A172 (cell line): ENCODE measurements at places on chromosomes 6 and 20.

GRCh38 chr6:137201006-137201405 lies 18.2 kb downstream of the IFNGR1 start:
- DNase-seq: no peak

- DNase-seq: no peak
These were observed 12.1 kb upstream of the L3MBTL1 start for GRCh38 chr20:43495388-43495787.

DNA sequence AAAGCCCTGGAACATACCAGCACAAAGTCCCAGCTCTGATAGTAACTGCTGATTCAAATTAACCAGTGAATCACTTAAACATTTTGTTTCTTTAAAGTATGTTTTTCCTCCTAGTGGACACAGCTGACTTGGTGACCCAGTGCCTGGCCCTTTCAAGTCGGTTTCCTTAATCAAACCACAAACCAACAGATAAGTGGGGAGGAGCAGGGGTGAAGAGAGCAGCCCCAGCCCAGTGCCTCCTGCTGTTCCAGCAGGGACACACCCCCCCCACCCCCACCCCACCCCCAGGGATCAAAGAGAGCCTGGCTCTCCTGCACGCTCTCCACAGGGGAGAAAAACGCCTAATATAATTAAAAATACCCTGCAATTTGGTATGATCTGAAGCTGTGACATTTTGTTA lies 55.4 kb upstream of the TBXT start:
- peak; percentile 8 for DNase-seq

GRCh38 chr6:49463612-49463967 lies 420 bp downstream of the CENPQ start:
- DNase-seq: no peak

DNA sequence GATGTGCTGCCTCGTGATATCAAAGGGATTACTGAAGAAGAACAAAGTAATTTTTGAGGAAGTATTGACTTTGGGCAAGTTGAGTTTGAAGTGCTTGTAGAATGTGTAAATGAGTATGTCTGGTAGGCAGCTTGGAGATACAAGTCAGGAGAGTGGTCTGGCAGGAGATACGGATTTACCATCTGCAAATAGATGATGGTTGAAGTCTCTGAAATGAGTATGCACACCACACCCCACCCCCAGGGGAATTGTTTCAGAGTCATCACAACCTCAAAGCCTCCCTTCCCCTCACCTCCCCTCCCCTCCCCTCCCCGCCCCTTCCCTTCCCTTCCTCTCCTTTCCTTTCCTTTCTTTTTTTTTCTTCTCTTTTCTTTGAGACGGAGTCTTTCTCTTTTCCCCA lies 16.4 kb upstream of the MCUR1 start:
- DNase-seq: no peak

- DNase-seq: no peak
These were observed 57.0 kb downstream of the ADNP start for GRCh38 chr20:50874111-50874757.

DNA sequence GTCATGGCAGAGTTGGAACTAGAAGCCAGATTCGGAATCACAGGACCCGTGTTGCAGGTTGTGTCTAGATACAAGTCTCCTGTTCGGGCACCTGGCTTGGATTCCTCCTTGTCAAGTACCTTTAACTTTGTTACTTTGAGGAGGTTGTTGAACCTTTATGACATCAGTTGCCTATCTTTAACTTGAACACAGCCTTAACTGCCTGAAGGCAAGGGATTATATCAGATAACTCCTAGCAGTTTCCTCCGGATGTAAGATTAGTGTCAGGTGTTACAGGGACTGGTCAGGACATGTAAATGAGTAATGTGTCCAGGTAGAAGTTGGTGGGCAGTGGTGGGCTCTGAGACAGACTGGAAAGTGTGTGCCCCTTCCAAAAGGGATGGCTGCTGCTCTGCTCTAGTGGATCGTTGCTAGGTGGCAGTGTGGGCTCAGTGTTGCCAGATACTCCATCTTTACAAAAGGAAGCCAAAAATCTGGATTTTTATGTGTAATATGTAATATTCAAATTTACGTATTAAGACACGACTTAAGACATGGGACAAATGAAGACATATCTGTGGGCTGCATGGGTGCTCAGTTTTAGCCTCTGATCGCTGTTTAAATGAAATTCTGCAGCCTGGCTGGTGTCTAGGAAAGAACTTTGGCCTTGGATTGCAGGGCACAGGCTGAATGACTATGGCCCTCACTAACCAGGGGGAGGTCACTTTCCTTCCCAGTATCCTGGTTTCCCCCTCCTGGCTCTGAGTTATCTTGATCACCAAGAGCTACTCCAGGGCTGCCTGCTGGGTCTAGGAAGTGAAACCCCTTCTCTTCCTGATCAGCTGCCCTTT lies 27.1 kb downstream of the CHMP4B start:
- no peak for DNase-seq

GRCh38 chr20:58875541-58876134 lies 23.1 kb downstream of the GNAS start:
- DNase-seq: peak; percentile 76
